Gastroesophageal sphincter (tissue), 4 donors: ENCODE measurements at places on chromosomes 5 and 9. TPM values are rescaled to one million over a fixed set of nuclear protein-coding genes. Genes with fewer than 3 reads are reported as not detected.

The HMGCR gene
- 13.7 TPM for total RNA-seq

- peak; percentile 96 for ATAC-seq
Measured at GRCh38 chr9:116549061-116549664, 137.9 kb upstream of the TRIM32 start.

DNA sequence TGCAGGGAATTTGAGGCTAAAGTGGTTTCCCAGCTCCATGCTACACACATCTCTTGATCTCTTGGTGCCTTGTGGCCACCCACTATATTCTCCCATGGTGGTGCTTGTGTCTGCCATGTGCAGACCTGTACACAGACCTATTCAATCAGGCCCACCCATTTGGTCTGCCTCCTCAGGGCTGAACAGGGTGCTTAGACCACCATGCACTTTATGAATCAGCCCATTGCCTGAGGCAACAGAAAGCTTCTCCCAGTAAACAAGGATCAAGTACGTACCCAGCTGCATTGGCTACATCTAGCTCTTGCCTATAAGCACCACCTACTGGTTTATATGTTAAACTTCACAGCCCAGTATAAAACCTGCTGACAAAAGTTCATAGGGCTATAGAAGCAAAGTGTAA lies 664.3 kb upstream of the EDIL3 start:
- no peak for ATAC-seq

DNA sequence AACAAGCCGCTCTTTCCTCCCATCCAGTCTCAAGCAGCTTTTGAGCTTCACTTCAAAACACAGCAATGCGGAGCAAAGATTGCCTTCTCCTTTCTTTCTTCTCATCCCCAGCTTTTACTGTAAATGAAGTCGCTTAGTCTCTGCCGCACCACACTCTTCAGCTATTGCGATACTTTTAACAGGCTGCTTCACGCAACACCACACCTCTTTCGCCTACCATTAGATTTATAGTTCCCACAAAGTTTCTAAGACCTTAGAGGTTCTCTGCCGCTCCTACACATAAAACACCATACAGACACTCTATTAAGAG lies 711 bp downstream of the PGGT1B start:
- ATAC-seq: no peak

DNA sequence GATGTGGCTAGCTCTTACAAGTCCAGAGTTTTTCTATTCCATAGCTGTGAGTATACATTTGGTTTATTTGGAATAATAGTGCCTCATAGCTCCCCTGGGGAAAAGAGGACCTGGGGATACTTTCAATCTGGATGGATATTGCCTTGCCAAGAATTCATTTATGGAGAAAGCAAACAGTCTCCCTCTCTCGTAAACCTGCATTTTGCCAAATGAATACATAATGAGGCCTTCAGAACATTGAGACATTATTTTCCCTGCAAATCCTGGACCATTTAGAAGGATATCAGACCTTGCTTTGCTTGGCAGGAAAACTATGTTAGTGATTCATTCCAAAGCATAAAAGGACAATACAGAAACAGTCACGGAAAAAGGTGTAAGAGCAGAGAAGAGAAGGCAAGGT lies 569.6 kb upstream of the BRINP1 start:
- ATAC-seq: no peak
